ELR (cell line): ENCODE measurements at places on chromosomes 12 and 14.
A peak's percentile ranks its signal among the peaks of the same experiment; 100 is the strongest.

DNA sequence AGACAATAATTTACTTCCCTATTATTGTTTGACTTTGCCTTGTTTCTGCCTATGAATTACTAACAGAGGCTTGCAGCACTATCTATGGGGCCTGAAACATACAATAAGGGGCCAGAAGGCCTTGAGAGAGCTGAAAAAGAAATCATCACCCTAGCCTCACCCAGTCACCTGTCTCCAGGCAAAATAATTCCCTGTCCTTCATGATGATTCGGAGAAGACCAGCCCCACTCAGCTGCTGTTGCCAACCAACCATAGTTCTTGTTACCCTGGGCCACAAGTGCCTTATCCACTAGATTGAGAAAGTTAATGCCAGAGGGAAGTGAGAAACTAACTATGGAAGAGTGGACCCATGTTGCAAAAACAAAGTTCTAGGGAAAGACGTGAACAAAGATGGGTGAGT is 97.1 kb downstream of the ARF6 start:
- no peak for DNase-seq

GRCh38 chr14:34943506-34943905 is 39.3 kb upstream of the SRP54 start:
- no peak for DNase-seq

- DNase-seq, result no peak
Observed at GRCh38 chr14:36517242-36518030, 2.6 kb downstream of the NKX2-1 start.

DNA sequence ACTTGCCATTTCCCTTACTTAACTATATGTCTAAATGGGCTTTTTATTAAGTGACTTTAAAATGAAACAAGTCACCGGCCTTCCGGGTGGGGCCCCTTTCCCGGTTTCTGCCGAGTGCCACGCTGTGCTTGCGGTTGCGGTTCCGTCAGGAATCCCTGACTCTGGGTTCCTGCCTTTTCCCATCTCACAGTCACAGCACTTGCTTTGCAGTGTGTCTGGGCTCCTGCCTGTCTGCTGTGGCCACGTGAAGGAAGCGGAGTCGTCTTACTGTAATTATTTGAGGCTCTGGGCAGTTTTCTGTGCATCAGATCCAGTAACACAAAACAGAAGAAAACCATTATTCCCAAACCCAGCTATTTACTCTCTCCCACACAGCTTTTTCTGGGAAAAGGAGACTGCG is 44.0 kb upstream of the FRMD6 start:
- DNase-seq, result peak; percentile 97

GRCh38 chr12:113221181-113221996 is at the start of gene TPCN1:
Gene TPCN1, plus strand, starts transcription at chr12:113221464. Its CDS starts 5,389 bp downstream, at chr12:113226853.
- peak; percentile 100 for DNase-seq

- no peak for DNase-seq
Observed at GRCh38 chr14:85883966-85884365, 354.0 kb downstream of the FLRT2 start.

DNA sequence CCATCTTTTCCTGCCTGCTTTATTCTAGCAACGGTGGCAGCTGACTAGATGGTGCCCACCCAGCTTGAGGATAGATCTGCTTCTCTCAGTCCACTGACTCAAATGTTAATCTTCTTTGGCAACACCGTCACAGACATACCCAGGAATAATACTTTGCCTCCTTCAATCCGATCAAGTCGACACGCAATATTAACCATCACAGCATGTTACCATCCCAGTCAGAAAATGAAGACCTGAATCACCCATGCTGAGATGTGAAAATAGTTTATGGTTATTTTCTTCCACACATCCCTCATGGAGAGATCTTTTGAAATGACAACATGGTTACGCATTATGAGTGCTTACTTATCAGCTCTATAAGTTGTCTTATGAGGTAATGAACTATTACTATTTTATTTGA is 392.8 kb downstream of the SEC23A start:
- DNase-seq, result no peak

GRCh38 chr12:52636189-52636588 is 15.8 kb downstream of the KRT2 start:
- DNase-seq, result no peak

- DNase-seq, result peak; percentile 83
Observed at GRCh38 chr14:90388437-90388836, 8.4 kb upstream of the CALM1 start.

DNA sequence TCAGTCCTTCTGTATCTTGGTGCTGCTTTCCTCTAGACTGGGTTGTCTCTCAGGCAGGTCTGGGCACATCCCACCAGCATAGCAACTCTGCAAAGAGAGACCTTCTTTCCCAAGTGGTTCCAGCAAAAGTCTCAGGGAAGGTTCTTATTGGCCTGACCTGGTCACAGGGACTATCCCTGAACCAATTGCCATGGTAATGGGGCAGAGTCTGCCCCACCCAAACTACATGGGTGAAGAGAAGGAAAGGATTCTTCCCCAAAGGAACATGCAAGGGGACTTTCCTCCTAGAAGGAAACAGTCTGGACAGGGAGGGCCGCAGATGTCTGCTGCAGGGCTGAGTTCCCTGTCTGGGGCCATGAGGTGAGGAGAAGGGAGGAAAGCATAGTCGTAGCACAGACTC is 122.2 kb upstream of the NCOR2 start:
- no peak for DNase-seq

- no peak for DNase-seq
Observed at GRCh38 chr12:94922561-94922960, 80.9 kb downstream of the NDUFA12 start.

- DNase-seq, result no peak
Observed at GRCh38 chr12:18953505-18953904, 176.0 kb upstream of the PLEKHA5 start.

- DNase-seq, result no peak
Observed at GRCh38 chr12:117395766-117396165, 34.3 kb upstream of the NOS1 start.

DNA sequence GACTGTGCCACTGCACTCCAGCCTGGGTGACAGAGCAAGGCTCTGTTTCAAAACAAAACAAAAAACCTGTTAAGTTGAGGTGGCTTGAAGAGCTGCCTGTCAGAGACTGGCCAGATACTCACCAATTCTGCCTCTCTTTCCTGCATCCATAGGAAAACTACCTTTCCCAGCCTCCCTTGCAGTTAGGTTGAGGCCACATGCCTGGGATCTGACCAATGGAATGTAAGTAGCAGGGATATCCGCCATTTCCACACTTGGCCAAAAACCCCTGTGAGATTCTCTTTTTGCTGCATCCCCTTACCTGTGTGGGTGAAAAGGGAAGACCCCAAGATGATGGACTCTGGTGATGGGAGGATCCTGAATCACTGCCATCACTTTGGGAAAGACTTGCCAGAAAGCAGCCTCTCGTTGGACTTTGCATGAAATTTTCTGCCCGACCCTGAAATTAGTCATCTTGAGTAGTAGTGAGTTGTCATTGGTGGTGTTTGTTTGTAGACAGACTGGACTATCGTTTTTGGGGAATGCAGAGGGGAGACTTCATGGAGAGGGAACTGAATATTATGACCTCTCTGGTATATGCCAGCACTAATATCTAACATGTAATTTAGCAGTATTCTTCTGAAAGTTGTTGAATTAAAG is 14.0 kb downstream of the GPR68 start:
- DNase-seq, result peak; percentile 81

GRCh38 chr12:129589503-129589902 is 314.3 kb downstream of the TMEM132D start:
- DNase-seq, result no peak

GRCh38 chr12:96401076-96401871 is 1.0 kb upstream of the CDK17 start:
- peak; percentile 94 for DNase-seq

- peak; percentile 29 for DNase-seq
Observed at GRCh38 chr12:110585231-110585799, 2.2 kb upstream of the PPTC7 start.

GRCh38 chr12:110262442-110263388 is 18.3 kb upstream of the ATP2A2 start:
- DNase-seq, result no peak

DNA sequence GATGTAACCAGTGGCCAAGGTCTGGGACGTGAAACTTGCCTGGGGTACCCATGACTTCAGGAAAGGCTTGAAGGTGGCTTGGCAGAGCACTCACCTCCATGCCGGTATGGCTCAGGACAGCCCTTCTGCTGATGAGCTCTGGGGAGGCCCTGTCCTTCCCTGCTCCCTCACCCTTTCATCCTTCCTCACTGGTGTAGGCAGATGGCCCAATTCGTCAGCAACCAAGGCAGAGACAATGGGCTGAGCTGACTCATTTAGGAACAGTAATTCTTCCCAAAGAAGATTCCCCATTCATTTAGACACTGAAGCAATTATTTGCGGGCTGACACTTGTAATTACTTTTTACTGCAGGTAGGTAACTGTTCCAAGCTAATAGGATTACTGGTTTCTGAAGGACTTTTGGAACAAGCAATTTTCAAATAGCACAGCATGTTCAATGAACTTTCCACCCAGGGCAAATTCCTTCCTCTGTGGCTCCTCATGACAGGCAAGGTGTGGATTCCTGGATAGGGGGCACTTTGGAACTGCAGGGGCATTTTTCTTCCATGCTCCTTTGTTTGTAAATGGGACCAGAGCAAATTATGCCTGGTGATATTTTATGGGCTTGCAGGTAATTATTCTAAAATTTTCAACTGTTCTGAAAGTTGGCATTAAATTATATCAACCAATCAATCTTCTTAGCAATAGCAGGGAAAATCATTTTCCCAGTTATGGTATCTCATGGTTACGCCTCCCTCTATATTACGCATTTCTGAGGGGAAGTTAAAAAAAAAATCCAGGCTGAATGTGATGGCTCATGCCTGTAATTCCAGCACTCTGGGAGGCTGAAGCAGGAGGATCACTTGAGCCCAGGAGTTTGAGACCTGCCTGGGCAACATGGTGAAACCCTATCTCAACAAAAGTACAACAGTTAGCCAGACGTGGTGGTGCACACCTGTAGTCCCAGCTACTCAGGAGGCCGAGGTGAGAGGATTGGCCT is 24.1 kb upstream of the NRDE2 start:
- peak; percentile 43 for DNase-seq

DNA sequence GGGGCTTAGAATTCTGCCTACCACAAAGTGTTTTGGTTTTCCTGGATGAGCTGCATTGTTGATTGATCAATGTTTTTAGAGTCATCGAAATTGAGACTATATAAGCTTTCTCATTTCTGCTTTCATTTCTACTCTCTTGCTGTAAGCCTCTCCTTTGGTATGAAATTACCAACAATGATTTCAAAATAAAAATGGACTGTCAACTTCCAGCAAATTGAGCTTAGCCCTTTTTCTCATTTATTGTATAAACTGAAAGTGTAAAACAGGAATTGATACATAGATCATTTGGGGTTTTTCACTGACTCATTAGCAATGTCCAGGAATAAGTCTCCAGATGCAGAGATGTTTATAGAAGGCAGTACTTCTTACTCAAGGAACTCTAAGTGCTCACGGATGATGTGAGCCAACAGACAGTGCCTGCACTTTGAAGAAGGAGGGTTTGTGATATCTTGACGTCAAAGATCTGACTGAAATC is 20.0 kb upstream of the PCNX1 start:
- peak; percentile 79 for DNase-seq

GRCh38 chr12:56948881-56949280 is 8.5 kb downstream of the RDH16 start:
- DNase-seq, result no peak

GRCh38 chr14:93073358-93073707 is 42.4 kb downstream of the ITPK1 start:
- DNase-seq, result no peak

DNA sequence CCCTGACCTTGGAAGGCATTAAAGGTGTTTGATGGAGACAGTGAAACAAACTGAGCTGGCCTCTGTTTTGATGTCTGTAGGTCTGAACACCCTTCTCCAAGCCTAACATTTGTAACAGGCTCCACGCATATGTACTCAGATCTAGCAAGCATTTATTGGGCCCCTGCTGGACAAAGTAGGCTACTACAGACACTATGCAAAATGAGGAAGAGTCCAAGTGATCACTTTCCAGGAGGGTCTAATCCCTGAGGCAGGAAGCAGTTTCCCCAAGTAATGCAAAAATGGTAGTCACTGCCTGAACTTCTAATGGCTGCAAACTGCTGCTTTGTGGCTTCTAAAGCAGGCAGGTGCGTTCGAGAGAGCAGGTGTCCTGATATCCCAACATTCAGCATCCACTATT is 405.8 kb downstream of the MED13L start:
- DNase-seq, result peak; percentile 61

DNA sequence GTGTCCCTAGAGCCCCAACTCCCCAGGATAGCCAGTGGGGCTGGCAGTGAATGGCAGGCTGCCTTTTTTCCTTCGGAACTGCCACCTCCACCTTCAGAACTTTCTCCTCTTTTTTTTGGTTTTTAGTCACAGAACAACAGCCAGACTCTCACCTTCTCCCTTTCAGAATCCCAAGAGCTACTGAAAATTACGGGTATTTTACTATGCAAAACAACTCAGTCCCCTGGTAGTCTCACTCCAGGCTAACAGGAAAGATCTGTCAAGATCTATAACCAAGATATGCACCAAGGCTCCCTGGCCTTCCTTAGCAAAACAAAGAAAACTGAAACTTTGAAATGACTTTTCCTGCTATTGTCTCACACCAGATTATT is 12.5 kb downstream of the PLEKHG6 start:
- no peak for DNase-seq

DNA sequence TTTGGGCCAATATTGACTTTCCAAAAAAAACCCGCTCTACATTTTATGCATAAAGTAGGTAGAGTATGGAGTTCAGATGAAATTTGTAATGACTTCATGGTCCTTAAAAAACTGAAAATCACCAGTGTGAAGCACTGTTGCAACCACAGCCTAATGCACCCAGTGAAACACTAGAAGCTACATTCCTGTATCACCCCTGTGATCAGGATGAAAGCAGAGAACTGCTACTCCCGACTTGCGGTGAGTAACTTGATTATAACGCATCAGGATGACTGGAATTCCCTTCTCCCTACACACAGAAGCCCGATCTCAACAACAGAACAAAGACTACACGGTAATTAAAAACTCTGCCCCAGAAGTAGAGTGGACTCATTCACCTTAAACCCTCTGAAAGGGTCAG is 33.8 kb downstream of the SPTB start:
- peak; percentile 64 for DNase-seq

GRCh38 chr12:27272373-27273028 is 28.4 kb downstream of the STK38L start:
- no peak for DNase-seq

GRCh38 chr14:24887623-24888304 is 162.2 kb downstream of the STXBP6 start:
- no peak for DNase-seq

DNA sequence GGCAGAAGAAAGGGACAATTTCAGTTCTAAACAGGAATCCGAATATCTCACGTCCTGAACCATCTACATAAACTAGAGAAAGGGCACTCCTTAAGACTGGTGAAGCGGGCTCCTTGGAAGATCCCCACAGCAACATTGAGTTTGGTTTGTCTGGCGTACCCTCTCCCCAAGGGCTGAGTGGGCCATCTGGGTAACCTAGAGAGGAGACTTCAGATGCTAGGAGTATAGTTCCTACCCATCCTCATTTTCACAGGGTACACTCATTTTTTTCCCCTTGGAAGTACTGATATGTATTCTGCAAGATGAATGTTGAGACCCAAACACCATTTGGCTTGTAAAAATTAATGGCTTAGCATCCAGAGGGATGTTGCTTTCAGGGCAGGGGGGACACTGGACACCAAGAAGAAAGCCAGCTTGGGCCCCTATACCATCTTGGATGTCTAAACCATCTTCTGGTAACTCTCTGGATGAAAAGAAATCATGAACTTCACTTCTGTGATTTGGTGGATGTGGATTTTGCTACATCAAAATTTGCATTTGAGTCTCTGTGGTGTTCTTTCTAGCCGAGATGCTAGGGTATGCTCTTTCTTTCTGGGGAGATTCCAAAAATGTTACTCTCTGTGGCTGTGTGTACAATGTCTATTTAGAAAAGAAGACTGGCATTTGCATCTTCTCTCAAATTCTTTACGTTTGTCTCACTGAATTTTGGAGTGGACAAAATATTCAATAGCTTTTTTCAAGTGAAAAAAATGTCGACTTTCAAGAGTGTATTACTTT is 97.7 kb downstream of the ETV6 start:
- no peak for DNase-seq
